ENCODE measurements at places on chromosomes 7 and 10.

- DNase-seq = no peak
Observed at GRCh38 chr7:38315410-38315809, 42.0 kb upstream of the TARP start.

- DNase-seq = no peak
Observed at GRCh38 chr10:82953909-82954308, 1078.9 kb downstream of the NRG3 start.

GRCh38 chr10:1183033-1183396 is 126.8 kb downstream of the WDR37 start:
- no peak for DNase-seq

GRCh38 chr10:120278069-120278468 is 179.0 kb upstream of the PLPP4 start:
- no peak for DNase-seq

DNA sequence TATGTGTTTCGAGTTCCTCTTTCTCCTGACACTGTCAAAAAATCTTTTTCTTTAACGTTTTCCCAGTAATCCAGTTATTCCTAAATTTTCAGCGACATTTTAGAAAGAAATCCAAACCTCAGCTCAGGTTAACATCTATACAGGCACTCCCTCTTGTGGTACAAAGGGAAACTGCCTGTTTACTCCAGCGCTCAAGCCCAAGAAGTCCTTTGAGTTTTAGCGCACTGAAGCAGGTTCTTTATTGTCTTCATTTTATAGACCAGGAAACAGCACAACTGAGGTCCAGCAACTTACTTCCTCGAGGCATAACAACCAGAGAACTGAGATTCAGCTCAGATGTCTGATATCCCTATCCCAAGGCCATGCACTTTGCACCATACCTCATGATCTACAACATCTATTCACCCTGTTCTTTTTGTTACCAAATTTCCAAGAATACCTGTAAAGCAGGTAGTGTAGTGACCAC is 287.2 kb upstream of the MKLN1 start:
- peak; percentile 83 for DNase-seq
